ENCODE measurements at places on chromosomes 2 and 18.

GRCh38 chr2:10039658-10040410 is 3.5 kb upstream of the KLF11 start:
- DNase-seq = no peak

DNA sequence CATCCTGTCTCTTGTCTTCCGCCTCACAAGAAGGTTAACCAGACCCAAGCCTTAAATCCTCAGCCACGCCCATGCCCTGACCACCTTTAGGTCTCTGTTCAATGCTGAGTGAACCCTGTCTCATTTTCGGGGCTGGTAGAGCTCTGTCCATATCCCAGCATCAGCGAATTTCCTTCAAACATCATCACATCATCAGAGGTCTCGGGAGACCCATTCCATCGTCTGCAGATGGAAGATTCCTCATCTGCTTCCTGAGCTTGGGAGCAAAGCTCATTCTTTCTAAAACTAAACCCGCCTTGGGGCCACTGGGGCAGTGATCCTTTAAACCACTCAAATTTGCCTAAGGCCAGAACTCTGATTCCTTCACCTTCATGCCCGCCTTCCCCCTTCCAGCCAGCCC is 173.7 kb downstream of the TTC32 start:
- DNase-seq = no peak

DNA sequence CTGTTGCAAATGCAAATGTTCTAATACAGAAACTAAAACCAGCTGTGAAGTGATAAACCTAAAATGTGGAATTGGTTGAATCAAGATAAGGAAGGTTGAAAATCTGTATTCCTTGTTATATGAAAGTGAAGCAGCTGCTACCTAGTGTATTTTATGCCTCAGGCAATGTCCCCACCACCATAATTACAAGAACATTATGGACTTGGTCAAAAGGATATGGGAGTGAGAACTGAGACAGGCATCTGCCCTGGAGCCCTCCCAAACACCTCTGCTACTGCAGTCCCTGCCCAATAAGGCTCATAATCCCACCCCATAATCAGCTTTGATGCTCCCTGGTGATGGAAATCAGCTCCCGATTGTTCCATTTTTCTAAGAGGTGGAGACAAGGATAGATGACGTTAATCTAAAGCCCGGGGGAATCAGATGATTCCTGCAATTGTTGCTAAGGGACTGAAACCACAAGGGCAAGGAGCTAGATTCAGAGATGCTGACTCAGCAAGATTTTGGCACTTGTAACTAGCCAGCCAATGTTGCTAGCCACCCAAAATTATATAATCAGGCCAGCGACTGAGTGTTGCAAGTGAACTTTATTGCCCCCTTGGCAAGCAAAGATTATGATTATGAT is 69.5 kb downstream of the EVA1A start:
- no peak for DNase-seq

DNA sequence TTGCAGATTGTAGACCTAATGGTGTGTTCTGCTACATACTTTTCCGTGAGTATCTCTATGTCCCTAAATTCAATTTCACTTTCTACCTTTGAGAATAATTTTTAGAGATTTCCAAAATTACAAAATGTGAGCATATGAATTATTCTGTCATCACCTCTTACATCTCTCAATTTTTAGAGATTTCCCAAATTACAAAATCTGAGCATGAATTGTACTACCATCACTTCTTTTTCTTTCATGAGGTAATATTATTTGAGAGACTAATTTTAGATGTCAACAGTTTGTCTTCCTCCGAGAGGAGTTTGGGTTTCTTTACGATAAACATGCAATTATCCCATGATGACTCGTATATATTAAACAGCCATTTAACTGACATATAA is 32.1 kb downstream of the INSIG2 start:
- no peak for DNase-seq

DNA sequence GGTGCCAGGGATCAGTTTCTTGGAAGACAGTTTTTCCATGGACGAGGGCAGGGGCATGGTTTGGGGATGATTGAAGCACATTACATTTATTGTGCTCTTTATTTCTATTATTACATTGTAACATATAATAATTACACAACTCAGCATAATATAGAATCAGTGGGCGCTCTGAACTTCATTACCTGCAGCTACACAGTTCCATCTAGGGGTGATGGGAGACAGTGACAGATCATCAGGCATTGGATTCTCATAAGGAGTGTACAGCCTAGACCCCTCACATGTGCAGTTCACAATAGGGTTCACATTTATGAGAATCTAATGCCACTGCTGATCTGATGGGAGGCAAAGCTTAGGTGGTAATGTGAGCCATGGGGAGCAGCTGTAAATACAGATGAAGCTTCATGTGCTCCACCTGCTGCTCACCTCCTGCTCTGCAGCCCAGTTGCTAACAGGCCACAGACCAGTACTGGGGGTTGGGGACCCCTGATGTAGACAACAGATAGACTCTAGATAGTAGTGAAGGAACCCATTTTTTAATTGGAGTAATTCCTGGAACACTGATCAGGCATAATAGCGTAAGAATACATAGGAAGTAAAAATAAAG is 41.5 kb upstream of the MC4R start:
- DNase-seq = no peak

GRCh38 chr2:181680055-181680936 is at the start of gene NEUROD1:
Gene NEUROD1, minus strand, starts transcription at chr2:181680517. Its CDS starts 1,657 bp downstream, at chr2:181678860.
- DNase-seq = no peak

- no peak for DNase-seq
Observed at GRCh38 chr2:28780496-28780895, 28.9 kb downstream of the PPP1CB start.

DNA sequence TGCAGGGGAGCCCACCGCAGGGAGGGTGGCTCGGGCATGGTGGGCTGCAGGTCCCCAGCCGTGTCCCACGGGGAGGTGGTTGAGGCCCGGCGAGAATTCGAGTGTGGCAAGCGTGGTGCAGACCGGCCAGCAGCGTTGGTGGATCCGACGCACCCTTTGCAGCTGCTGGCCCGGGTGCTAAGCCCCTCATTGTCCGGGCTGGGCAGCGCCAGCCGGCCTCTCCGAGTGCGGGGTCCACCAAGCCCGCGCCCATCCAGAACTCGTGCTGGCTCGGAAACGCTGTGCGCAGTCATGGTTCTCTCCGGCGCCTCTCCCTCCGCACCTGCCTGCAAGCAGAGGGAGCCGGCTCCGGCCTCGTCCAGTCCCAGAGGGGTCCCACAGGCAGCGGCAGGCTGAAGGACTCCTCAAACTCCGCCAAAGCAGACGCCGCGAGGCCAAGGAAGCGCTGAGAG is 177.0 kb upstream of the SLC35G4 start:
- DNase-seq = no peak

DNA sequence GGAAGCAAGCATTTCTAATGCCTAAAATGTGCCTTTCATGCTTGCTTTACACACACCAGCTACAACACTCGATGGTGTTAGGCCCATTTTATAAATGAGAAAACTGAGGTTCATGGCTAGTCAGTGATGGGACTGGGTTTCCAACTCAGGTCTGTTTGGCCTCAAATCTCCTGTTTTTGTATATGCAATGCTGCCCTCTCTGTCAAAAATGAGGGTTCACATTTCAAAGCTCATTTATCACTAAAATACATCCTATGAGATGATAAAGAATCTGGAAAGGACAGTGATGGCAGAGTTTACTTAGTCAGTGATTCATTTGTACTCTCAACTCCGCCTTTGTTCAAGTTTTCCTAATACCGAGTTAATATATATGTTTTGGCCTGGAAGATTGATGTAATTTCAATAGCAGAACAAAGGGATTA is 92.3 kb downstream of the KCTD1 start:
- no peak for DNase-seq

DNA sequence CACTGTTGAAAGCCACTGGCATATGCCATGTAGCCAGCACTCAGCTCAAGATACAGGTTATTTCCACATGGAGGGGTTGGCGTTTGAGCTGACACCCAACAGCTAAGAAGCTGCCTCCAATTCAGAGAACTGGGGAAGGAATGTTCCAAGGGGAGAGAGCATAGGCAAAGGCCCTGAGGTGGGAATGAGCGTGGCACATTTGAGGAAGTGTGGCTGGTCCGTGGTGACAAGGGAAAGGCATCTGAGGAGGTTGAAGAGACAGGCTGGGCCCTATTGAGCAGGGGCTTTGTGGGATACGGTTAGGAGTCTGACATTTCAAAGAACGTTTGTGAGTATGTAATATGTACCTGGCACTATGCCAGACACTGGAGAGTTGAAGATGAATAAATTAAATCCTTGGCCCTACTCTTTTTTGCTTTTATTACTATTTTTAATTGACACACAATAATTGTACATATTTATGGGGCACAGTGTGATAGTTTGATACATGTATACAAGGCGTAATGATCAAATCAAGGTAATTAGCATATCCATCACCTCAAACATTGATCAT is 27.6 kb upstream of the TMBIM1 start:
- DNase-seq = no peak

- no peak for DNase-seq
Observed at GRCh38 chr2:99881901-99882591, 260.3 kb downstream of the AFF3 start.

DNA sequence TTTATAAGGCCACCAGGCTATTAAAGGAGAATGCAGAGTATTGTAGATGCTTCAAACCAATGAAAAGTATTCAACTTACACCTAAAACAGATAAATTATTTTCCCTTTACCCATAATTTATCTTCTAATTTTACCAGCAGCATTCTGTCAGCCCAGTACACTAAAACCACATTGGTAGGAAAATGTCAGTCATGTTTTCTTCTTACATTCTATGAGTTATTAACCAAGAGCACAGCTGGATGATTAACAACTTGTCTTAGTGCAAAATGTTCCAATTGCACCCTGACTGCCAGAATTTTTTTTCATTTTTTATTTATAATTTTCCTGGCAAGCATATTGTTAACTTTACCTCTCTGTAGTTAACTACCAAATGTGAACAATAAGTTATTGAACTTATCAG is 79.0 kb upstream of the WDR75 start:
- no peak for DNase-seq

DNA sequence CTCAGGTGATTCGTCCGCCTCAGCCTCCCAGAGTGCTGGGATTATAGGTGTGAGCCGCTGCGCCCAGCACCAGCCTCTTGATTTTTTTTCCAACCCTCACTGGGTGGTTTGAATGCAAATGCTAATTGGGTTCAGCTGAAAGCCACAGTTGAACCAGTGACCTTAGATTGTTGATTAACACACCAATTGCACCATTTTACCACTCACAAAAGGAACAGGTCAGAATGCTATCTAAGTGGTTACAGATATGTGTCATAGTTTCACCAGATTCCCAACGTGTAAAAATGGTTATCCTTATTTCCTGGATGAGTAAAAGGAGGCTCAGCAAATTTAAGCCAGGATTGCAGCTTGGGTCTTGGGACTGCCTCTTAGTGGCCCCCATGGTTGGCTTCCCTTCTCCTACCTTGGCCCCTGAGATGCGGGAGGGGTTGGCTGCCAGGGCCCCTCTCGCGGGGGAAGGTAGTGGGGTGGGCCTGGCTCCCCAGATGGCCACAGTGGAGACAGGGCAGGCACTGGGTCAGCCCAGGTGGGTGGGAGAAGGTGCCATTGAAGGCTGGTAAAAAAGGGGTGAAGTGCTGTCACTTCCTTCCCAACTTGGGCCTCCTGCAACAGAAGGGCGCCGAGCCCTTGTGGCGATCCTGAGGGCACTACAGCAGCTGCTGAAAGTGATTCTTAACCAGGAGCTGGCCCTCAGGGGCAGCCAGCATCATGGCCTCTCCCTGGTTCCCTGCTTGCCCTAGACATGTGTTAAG is 164.9 kb upstream of the HAAO start:
- DNase-seq = no peak

GRCh38 chr2:45047301-45047700 is 38.0 kb upstream of the SIX2 start:
- no peak for DNase-seq

- no peak for DNase-seq
Observed at GRCh38 chr2:30405260-30405605, 41.8 kb upstream of the LCLAT1 start.

DNA sequence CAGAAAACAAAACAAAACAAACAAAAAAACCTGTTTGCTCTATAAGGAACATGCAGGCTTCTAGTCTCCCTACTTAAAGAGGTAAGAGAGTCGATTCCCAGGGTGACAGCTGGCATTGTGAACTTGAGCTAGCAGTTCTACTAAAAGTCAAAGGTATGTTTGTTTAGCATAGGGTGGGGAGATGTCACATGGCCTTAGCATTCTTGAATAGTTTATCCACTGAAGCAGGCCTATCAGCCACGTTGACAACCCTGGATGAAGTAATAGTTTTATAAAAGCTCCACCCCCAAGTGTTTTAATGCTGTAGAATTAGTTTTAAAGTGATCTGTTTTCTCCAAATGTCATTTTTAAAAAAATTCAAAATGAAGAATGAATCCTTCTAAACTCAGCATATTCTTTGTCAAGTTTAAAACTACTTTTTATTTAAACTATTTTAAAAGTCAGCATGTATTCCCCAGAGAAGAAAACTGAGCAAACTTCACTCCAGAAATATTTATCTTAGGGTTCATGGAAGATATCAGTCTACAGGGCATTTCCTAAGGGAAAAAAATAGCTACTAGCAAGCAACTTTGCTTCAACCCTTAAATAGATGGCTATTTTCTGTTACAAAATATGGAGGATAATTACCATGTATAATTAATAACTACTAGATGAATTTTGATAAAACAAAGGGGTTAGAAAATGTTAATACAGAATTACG is 1.7 kb downstream of the MYOM1 start:
- DNase-seq = no peak

DNA sequence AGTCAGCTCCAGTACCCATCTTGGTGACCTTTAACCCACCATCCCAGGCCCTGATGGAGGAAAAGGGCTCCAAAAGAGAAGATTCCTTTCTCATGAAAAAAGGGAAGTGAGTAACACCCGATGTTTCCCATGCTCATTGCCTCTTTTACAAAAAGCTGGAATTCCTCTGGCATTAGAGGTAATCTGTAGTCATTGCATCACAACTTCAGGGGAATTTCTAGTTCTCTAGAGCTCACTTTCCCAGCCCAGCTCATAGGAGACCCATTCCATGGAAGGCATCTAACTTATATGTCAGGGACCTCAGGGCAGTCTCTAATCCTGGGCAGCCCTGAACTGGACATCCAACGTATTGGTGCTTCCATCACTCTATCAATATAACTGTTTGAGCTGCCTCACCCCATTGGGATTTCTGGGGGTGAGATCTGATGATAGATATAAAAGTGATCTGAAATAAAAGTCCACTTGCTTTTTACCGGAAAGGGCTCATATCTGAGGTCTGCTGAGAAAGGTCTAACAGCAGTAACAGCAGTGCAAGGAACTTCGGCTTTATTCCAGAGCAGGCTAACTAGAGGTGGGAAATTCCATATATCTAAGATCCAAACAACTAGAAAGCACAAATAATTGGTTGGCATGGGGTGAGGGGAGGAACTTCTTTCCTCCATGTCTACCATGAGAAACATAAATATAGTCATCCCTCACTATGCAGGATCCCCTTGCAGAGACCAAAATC is 106.1 kb downstream of the ETAA1 start:
- DNase-seq = no peak
